ENCODE measurements at places on chromosomes 4 and X.

- DNase-seq, result no peak
These were observed 276.2 kb upstream of the KLF3 start for GRCh38 chr4:38387819-38388218.

- peak; percentile 75 for DNase-seq
These were observed 102.0 kb downstream of the PTTG2 start for GRCh38 chr4:38062088-38062775.

- no peak for DNase-seq
These were observed 1678.8 kb upstream of the TENM3 start for GRCh38 chr4:180564448-180564847.

GRCh38 chr4:1783015-1783414, 10.1 kb upstream of the FGFR3 start:
- DNase-seq, result no peak

GRCh38 chr4:55386840-55387239, 8.9 kb upstream of the TMEM165 start:
- no peak for DNase-seq

DNA sequence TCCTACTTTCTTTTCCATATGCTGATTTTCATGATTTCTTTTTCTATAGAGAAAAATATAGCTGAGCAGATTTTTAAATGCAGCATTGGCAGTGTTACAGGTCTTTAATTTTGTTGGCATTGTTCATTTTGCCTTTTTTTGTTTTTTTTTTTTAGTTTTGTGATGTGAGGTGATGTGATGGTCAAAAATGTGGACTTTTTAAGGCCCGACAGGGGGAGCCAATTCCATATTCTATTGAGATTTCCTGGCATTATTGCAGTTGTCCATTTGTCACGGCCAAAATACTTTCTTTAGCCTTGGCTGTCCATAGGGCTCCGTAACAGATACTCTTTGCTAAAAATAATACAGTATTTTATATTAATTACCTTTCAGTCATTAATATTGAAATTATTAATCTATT, 47.8 kb downstream of the SLIT2 start:
- DNase-seq, result no peak

DNA sequence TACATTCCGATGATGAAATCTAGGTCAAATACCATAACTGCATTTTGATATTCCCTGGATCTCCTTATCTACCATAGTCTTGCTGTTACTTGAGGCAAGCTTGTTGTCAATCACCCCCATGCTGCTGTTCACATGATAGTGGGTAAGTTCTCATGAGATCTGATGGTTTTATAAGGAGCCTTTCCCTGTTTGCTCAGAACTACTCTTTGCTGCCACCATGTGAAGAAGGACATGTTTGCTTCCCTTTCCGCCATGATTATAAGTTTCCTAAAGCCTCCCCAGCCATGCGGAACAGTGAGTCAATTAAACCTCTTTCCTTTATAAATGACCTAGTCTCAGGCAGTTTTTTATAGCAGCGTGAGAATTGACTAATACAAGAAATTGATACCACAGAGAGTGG, 432.0 kb downstream of the GLUD2 start:
- no peak for DNase-seq

GRCh38 chr4:184851200-184851541, 25.4 kb upstream of the ACSL1 start:
- no peak for DNase-seq

- no peak for DNase-seq
These were observed 87.5 kb downstream of the RBM46 start for GRCh38 chr4:154868414-154869194.

GRCh38 chr4:88522702-88523324, 763 bp downstream of the PYURF start:
- DNase-seq, result peak; percentile 62

DNA sequence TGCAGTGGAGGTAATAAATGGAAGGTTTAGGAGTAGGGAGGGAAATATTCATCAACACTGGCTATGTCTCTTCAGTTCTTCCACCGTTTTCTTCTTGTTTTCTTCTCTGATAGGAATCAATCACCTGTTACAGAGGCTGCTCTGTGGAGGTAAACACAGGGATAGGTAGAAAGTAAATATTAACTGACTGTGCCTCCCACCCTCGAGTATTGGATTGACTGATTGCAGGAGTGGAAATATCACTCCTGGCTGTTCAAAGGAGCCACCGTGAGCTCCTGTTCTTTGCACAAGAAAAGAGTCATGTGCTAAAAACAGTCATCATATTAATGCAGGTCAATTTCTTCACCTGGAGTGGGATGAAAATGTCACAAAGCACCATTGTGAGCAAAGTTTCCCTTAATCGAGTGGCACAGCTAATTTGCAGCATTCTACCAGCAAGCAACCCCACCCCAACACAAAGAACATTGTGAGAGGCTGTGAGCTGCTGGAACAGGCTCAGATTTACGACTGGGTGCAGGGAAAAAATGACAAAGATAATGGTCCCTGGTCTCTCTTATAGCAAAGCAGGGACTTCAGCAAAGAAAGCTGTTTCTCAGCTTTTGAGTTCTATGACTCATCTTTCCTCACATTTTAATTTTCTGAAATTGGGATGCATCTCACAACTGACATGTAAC, 113.7 kb upstream of the TSPAN5 start:
- DNase-seq, result no peak

- DNase-seq, result no peak
These were observed 111.8 kb downstream of the TRAPPC11 start for GRCh38 chr4:183770906-183771305.

- DNase-seq, result no peak
These were observed 4.8 kb downstream of the BCOR start for GRCh38 chrX:40092808-40093435.

DNA sequence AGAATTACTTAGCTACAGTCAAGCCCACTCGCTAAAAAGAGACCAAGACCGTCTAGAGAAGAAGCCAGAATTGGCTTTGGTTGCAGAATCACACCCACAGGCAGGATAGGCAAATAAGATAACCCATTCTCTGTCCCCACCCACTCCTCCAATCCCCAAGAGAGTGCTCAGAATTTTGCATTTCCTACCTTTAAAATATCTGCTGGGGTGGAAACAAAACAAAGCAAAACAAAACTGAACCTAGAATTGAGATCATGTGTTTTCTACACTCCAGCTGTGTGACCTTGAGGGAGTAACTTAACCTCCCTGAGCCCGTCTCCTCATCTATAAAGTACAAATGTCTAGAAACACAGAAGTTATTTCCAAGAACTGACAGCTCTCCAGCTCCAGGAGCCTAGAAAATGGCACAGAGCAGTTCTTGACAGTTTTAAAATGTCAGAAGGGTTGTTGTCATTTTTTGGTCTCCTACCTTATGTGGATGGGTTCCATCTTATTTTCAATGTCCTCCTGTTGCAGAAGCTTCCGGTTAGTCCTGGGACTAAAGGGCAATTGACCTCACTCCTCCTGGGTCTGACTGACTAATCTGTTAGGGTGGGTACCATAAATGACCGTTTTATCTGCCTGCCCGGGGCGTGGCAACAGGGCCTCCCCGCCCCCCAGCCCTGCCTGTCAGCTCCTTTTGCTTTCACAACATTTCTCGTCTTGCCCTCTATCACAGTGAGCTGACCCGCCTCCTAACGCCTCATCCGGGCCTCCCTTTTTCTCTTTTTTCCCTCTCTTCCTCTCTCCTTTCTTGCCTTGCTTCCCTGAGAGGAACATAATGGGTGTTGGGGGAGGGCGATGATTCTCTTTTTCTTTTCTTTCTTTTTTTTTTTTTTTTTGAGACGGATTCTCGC, 114.0 kb downstream of the RBM47 start:
- no peak for DNase-seq

DNA sequence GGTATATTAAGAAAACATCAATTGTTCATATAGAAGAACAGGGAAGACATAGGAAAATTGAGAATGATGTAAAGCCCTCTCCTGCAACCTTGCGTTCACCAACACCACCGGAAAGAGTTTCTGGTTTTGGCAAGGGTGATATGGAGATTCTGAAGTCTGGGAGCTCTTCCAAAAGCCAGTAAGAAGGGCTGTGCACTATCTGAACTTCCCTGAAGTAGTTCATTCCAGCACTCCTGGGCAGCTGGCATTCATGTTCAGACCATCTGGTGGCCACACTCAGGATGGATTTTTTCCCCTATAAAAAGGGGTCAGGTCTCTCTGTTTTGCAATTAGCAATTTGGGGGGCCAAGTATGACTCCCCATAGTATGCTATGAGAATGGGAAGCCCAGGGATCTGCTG, 15.4 kb upstream of the TLR2 start:
- no peak for DNase-seq

DNA sequence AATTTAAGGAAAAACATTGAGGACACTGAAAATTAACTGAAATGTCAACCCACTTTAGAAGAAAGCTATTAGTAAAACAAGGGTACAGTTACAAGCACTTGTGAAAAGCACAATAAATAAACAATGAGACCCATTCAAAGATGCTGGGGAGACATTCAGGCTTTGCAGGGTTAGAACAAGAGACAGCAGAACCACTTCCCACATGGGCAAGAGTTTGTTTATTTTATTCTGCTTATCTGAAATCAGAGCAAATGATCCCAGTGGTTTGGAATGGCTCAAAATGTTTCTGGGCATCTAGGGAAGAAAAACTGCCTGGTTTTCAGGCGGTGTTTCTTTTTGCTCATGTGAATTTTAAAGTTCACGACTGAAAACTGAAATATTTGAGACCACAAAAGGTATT, 42.4 kb downstream of the PPP3CA start:
- no peak for DNase-seq

- peak; percentile 39 for DNase-seq
These were observed 23.8 kb upstream of the ARHGAP10 start for GRCh38 chr4:147707892-147708672.

GRCh38 chrX:115284877-115285276, 4.6 kb upstream of the LUZP4 start:
- no peak for DNase-seq

DNA sequence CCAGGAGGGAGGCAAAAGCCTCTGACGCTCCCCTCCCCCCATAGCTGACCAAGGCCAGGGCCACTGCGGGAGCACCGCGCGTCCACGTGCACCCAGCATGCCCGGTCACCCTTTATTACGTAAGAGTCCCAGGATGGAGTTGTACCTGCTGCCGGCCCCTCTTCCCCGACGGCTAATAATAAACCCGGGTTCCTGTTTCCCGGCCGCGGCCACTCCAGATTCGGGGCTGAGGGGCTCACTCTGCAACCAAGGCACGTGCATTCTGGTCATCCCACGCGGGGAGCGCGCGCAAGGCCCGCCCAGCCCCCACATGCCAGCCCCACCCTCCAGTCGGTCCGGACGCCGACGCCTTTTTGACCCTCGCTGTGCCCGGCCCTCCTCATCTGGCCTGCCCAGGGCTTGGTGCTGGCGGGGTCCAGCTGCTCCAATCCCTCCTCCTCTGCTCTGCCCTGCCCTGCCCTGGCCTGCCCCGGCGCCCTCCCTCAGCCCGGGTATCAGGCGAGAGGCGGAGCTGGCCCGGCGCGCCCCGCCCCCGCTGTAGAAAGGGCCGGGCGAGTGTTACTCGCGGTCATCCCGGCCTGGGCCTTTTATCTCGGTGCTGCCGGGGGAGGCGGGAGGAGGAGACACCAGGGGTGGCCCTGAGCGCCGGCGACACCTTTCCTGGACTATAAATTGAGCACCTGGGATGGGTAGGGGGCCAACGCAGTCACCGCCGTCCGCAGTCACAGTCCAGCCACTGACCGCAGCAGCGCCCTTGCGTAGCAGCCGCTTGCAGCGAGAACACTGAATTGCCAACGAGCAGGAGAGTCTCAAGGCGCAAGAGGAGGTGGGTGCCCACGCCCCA, 2.6 kb downstream of the MID1IP1 start:
- peak; percentile 83 for DNase-seq

DNA sequence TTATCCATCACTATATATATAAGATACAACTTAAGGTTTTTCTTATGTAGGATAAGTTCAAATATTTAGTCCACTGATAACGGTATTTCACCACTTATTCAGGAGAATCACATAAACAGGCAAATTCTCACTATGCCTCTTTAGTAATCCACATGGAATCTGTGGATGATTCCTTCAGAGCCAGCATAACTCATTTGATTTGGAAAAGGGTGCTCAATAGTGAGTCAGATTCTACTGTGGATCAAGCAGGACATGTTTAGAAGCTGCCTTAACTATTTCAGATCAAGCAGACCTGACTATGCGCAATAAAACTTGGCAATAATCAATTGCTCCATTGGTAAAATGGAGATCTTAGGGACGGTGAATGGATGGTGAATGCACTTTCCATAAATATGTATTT, 184.1 kb downstream of the CBR4 start:
- DNase-seq, result no peak

GRCh38 chr4:187612301-187612700, 383.3 kb upstream of the ZFP42 start:
- DNase-seq, result no peak

All from activated T-cell treated with anti-CD3 and anti-CD28 coated beads, Interleukin-2, amount 50 U/mL, for 24 hours (primary cell).